Posterior vena cava (tissue), 2 donors: ENCODE measurements at places on chromosomes 12 and 14. TPM values are rescaled to one million over a fixed set of nuclear protein-coding genes. Genes with fewer than 3 reads are reported as not detected.
A peak's percentile ranks its signal among the peaks of the same experiment; 100 is the strongest.

DNA sequence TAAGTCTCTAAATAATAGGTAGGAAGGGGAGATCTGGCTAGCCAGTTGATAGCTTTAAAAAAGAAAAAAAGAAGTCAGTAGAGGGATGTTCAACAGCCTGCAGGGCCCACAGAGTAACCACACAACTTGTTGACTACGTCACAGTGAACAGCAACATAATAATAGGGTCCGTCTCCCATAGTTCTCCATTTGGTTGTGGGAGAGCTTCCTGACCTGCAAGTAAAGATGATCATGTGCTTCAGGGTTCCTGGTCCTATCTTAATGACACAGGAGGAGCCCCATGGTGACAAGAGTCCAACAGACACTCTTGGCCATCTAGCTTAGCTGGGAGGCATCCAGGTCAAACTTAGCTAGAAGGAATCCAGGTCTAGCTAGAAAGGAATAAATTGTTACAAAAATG lies 36.2 kb downstream of the FGD6 start:
- DNase-seq: no peak

DNA sequence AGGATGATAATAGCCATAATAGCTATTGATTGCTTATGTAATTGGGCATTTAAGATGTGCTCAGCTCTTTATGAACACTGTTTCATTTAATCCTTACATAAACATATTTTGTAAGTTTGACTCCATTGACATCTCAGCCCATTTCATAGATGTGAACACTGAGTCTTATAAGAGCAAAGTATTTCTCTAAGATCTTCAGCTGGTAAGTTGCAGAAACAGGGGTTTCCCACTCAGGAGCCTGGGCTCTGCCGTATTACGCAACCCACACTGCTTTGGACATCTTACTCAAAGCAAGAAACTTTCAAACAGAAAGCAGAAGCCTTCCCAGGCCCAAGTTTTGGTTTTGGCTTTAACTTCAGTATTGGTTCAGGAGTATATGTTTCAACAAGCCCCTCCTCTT lies 705.1 kb downstream of the MED13L start:
- DNase-seq: no peak

DNA sequence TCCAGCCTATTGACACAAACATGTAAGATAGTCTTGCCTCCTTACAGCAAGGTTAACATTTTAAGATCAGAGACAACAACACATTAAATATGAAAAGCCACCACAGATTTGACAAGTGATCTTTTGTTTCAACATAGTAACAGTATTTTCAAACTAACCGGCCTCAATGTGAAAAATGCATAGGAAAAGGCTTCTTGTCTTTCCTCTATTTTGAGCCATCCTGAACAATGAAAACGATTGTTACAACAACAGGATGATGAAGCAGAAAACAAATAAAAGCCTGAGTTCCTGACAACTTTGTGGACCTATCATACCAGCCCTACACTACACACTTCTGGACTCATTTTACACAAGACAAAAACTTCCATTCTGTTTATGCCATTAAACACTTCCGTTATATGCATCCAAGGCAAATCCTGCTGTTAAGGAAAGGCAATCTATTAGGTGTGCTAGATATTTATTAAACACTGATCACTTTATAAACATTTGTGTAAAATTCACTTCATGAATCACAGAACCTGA lies 37.3 kb downstream of the BAZ1A start:
- DNase-seq: no peak

GRCh38 chr12:25156061-25156460 lies 38.9 kb downstream of the DNAI7 start:
- no peak for DNase-seq

- DNase-seq: no peak
Observed at GRCh38 chr12:131828671-131829355, 620 bp downstream of the MMP17 start.

- DNase-seq: peak; percentile 89
Observed at GRCh38 chr12:117686911-117687377, 281.8 kb downstream of the KSR2 start.

DNA sequence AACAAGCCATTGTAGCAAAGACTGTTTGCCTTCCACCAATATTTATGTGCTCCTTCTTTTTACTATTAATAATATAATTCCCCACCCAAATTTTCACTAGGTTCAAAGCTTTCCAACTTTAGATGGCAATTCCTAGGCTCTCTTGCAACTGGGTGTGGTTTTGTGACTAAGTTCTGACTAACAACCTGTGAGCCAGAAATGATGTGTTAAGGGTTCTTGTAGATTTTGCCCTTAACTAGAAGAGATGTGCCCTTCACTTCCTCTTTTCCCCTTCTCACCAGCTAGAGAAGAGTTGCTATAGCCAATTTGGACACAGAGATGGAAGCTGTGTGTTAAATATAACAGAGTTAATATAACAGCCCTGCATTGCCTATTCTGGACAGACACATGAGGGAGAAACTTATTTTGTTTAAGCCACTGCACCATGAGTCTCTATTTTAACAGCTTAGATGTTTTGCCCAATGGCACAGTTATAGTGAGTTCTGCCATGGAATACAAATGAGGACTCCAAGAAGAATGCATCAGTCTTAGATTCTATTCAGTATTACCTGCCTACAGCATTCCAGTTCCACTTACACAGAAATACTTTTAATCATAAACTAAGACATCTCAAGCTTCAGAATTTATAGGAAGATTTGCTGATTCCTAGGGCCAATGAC lies 216.2 kb downstream of the DUSP6 start:
- no peak for DNase-seq

DNA sequence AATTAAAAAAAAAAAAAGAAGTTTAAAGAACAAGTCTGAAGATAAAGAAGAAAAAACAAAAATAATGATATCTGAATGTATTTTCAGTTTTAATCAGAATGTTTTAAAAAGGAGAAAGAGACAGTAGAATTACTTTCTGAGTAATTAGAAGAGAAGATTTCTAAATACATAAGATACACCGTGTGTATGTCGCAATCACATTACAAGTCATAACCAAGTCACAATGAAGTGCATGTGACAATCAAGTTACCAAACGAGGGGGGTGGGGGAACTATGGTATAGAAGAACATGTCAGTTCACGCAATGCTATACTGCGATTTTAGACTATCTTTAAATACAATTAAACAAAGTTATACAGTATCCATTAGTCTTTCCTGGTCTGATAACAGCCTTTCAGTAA lies 1464.1 kb upstream of the FLRT2 start:
- DNase-seq: no peak

DNA sequence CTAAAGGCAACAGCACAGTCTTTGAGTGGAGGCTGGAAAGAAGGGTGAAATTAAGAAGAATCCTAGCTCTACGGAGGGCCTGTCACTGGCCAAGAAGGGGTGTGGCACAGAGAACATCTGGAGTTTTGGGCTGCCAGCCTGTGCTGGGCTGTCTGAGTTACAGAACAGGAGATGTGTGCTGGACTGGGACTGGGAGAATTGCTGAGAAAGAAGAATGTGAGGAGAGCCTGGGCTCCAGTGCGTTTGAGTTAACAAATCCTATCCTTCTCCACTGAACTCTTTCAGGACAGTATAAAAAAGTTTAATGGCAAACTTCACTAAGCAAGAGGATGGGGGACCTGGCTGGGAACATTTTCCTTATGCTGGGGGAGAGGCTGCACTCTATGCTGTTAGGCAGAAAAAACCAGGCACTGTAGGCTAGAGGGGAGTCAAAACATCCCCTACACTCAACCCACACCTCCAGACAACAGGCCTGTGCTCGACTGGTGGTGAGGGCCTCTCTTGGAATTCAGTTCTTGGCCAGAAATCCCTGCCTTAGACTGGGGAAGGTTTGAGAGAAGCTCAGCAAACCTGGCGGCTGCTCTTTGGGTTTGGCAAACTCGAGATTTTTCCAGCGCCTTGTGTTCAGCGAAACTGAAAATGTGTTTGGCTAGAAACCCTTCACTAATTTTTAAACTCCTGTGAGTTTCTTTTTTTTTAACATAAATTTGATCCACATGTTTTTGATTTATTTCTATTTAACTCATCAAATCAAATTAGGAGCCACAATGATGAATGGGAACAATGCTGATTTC lies 217.3 kb downstream of the MON2 start:
- DNase-seq: peak; percentile 89

DNA sequence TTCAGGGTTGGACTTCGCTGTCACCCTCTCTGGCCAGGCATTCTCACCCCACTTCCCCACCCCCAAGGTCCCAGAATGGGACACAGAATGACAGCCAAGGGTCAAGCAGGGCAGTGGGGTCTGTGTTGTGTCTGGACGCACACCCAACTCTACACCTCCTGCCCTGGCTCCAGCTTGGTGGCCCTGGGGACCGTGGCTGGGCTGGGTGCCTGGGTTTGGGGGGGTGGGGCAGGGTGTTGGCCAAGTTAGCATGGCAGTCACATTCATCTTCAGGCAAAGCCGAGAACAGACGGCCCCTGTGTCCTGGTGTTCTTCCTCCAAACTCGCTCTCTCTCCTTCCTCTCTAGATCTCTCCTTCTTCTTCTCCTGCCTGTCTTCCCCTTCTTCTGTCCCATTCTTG lies 5.6 kb downstream of the LRP1 start:
- peak; percentile 84 for DNase-seq

DNA sequence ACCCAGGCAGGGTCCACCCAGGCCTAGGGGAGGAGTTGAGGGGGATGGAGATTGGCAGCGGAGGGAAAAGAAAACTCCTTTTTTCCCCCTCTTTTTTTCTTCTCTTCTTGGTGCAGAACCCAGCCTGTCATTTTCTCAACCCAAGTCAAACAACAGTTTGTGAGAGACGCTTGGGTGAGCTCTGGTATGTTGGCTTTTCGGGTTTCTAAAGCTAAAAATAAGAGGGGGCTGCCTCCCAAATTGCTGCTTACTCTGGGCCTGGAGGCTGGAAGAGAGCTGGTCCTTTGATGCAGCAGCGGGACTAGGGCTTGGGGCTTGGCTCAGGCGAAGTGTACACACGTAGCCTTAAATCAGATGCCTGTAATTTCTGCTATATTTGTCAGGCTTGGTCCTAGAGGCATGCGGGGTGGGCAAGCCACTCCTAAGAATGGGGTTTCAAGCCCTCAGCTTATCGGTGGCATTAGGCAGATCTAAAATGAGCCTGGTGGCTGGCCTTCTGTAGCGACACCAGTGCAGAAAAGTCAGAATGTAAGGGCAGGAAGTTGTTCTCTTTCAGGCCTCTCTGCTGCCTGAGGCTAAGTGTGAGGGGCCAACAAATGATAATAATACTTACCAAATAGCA lies 816 bp upstream of the SLC8A3 start:
- no peak for DNase-seq

DNA sequence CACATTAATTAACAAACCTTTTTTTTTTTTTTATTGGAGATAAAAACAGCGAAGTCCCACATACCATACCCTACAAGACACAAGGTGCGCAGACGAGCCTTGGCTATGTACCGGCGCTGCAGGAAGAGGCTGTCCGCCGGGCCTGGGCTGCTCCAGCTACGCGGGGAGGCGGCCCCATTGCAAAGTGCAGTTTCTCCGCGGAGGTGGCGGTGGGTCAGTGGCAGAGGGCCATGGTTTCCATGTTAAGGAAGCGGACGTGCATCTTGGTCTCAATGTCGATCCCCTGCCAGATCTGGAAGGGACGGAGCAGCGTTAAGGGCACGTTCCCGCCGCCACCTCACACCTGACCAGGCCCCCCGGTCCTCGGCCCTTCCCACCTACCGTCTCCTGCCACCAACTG lies 60.3 kb downstream of the TESC start:
- peak; percentile 73 for DNase-seq

DNA sequence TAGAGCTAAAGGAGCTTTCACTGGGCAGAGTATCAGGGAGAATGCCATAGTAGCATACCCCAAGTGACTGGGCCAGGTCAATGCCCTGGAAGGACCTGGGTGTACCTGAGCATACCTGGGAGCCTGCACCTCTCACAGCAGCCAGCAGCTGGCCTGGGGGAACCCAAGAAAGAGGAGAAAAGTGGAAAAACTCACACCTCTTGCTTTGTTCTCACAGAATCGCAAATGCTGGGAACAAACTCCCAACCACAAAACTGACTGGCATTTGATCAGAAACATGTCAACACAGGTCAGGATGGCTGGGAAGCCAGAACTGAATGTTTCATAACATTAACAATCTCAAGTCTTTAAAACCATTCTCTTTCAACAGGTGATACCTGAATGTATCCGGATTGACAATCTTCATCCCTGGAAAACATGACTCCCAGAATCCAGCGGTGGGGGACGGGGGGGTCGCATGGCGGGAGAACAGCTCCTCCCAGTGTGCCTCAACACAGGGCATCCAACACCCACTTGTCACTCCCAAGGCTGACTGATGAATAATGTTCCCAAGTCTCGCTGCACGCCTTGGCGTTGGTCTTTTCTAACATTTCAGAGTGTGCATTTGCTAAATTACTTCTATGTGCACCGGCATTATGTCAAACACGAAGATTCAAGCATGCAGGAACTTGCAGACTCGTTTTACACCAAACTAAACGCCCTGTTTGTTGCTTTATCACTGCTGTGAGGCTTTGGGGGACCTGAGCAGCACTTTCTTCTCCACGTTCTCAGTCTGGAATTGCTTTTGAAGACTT lies 7.9 kb downstream of the FOXN3 start:
- DNase-seq: no peak

SOX5 gene
- 18.1 TPM for total RNA-seq

CPNE6 gene
- total RNA-seq: 0.32 TPM

EFS gene
- total RNA-seq: 19.4 TPM

SIRT4 gene
- 0.71 TPM for total RNA-seq

BDKRB1 gene
- total RNA-seq: 0.56 TPM

TEX52 gene
- total RNA-seq: not detected

WSCD2 gene
- total RNA-seq: 17.8 TPM
